ENCODE measurements at places on chromosomes 2 and 18.

DNA sequence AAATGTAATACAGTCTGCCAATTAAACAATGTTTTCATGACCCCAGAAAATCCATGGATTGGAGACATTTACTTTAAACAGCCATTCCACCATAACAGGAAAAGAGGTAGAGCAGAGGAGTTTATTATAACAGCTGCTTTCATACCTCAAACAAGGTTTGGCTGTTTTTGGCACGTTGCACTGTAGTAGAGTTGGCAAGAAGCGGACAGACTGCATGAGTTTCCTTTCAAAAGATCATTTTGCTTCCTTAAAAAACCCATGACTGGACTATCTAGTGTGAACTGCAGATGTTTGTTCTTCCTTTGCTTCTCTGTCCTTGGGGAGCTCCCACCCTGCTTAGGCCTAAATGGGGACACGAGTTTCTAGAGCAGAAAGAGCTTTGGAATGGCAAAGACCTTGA is 108.5 kb upstream of the THOC1 start:
- DNase-seq: no peak

DNA sequence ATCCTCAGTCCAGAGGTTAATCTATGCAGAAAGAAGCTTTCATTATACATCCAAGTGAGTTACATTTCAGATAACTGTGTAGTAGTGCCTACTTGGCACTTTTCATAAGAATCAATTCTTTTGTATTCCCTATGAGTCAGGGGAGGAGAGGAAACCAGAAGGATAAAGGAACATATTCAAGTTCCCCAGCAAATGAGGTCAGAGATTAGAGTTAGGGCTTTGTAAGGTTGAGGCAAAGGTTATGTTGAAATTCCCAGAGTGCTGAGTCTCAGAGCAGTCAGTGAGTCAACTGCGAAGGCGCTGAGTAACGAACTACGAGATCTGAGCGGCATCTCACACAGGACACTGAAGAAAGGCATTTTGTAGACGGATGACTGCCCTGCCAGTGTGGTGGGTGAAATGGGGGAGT is 25.1 kb upstream of the ME2 start:
- no peak for DNase-seq

- no peak for DNase-seq
Measured at GRCh38 chr18:31206787-31207381, 44.2 kb upstream of the DSC1 start.

DNA sequence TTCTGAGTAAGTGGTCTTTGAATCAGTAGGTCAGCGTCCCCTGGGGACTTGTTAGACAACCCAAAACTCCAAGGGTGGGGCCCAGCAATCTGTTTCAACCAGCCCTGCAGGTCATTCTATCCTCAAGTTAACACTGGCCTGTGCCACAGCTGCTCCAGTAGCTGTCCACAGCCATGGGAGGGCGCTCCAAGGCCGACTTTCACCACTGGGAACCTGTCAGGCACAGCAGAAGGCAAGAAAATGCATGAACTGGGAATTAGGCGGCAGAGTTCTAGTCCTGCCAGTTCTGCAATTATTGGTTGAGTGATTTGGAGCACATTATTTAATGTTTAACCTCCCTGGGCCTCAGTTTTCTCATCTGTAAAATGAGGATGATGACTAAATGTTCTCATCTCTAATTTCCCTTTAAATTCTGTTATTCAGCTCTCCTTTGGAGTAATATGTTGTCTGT is 17.4 kb upstream of the MRPL33 start:
- DNase-seq: peak; percentile 56

DNA sequence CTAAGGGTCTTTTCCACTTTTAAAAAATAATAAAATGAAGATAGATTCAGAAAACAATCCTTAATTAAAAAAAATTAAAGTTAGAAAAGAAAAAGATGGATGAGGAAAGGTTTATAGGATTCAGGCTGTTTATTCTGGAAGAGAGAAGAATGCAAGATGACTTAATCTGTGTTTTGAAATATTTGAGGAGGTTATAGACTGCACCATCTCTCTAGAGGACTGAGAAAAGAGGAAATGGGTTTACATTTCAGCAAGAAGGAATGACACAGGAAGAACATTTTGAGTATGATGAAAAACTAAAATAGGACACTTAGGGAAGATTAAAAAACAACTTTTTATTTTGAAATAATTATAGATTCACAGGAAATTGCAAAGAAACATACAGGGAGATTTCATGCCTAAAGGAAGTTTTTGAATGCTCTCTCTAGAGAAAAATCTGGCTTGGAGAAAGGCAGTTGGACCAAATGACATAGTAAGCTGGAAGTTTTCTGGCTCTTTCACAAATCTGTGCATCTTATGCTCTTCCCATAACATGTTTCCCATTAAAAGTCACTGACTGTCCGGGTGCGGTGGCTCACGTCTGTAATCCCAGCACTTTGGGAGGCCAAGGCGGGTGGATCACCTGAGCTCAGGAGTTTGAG is 75.0 kb downstream of the CERS6 start:
- no peak for DNase-seq

DNA sequence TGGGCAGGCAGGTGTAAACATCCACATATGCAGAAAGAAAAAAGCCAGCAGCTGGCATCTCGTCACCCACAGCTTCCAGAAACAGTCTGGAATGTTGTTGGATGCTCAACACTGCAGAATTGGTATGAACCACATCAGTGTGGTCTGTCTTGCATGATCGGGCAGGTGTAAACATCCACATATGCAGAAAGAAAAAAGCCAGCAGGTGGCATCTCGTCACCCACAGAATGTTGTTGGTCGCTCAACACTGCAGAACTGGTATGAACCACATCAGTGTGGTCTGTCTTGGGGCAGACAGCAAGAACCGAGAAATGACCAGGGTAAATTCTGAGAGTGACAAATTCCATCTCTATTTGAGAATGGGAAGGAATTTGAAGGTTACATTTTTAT is 39.6 kb downstream of the DOCK10 start:
- no peak for DNase-seq

DNA sequence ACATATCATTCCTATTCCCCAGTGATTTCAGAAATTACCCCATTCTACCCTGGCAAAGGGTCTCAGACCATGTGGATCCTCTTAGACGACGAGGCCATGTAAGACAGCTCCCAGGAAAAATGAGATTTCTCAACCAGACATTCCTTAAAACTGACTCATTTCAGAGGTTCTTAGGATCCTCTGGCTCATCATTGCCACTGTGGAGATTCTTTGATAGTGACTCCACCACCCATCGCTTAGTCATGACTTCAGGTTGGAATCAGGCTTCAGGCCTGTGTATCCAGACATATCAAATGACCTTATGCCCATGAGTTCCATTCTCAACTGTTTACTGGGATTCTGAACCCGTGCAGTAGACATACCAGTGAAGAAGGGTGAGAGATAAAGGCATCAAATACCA is 245.6 kb upstream of the TCF4 start:
- no peak for DNase-seq

- no peak for DNase-seq
Measured at GRCh38 chr2:102155703-102156515, 13.4 kb downstream of the IL1R1 start.

DNA sequence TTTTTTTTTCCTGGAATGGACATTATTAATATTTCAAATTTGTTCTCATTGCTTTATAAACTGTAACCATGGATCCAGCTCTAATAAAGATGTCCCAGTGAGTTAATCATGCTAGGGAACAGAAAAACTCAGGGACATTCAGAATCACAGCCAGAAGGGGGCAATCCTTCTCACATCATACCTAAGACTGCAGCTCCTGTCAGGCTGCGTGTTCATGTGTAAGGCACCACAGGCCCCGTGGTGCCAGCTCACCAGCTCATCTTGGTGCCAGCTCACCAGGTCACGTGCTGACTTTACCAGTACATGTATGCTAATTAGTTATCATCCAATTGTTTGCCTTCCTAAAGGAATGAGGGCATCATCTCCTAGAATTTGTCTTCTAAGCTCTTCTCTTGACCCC is 84.7 kb upstream of the NEDD4L start:
- DNase-seq: no peak

- DNase-seq: no peak
Measured at GRCh38 chr18:26386002-26386401, 159.8 kb downstream of the TAF4B start.

- no peak for DNase-seq
Measured at GRCh38 chr2:65397122-65397521, 35.3 kb downstream of the SPRED2 start.

DNA sequence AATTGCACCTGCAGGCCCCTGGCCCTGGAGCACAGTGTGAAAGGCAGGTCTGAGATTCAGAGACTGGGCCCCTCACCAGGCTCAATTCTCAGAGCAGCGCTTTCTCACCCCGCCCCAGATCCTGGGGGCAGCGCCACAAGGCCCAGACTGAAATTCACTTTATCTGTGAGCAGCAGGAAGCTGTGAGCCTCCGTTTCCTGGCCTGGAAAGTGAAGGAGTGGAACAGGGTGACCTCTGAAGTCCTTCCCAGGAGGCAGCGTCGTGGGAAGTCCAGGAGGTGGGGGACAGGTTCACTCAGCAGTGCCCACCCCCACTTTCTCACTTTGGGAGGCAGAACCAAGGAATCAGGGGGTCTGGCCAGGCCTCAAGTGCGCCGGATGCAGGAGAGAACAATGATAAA is 235.4 kb downstream of the NDUFA10 start:
- DNase-seq: no peak

- DNase-seq: no peak
Measured at GRCh38 chr2:38498045-38498481, 104.7 kb downstream of the HNRNPLL start.

DNA sequence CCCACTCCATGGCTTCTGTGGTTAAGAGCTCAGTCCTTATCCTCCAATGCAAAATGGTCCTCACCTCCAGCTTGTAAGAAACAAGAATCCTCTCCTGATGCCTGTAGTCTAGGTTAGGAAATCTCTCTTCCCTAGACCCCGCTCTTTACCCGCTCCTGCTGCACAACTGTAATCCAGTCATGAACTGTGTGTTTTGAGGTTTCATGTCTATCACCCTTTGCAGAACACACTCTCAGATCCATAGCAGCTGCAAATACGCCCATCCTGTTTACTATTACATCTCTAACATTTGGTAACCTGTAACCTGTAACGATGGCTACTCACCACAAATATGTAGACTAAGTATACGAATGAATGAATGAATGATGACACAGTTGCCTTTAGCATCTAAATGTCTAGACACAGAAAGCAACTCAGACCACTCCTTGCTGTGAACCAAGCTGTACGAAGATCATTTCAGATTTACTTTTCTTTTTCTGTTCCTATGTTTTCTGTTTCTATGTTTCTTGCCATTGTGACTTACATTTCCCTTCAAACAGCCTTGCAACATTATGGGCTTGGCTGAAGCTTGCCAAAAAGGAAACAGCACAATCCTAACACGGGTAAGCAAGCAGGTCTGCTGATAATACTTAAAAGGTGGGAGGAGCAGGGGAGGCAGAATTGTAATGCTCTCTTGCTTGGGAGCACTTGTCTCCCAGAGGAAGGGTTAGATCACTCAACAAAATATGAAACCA is 53.7 kb downstream of the EPHA4 start:
- no peak for DNase-seq

GRCh38 chr2:98805412-98806171 is 74.7 kb upstream of the MGAT4A start:
- no peak for DNase-seq

DNA sequence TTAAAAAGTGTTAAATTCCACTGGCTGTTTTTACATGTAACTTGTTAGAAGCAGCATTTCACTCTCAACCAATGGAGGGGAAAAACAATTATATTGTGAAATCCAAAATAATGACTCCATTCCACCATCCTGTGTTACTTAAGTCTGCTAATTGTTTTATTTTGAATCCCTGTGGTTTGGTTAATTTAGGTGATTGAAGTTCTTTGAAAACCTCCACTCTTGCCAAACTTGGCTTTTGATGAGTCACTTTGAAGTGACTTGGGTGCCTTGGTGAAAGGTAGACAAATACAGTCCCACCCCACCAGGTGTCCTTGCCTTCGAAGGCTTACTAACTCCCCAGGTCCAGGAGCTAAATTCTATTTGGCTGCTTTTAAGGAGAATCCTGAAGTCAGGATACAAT is 1303.8 kb upstream of the NRXN1 start:
- DNase-seq: no peak

GRCh38 chr2:129717560-129718130 is 261.8 kb upstream of the RAB6C start:
- no peak for DNase-seq

GRCh38 chr2:195535911-195536522 is 121.0 kb upstream of the SLC39A10 start:
- DNase-seq: peak; percentile 63

DNA sequence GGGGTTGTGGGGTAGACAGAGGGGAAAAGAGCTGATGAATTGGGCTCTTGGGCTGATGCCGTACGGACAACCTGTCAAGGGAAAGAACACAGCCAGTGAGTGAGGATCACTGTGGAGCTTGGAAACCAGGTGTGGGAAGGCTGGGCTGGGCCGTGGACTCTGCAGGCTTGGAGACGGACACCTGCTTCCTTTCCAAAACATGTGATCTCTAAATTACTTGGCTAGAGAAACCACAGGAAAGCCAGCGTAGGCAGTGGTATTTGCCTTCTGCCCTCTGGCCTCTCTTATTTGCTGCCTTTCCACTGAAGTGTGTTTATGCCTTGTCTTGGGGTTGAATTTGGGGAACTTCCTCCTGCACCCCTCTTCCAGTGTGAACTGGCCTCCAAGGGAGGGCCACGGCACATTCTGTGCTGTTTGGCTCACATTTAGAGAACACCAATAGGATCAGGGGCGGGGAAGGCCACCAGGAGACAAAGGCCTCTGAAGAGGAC is 267.7 kb downstream of the PRKCE start:
- no peak for DNase-seq

DNA sequence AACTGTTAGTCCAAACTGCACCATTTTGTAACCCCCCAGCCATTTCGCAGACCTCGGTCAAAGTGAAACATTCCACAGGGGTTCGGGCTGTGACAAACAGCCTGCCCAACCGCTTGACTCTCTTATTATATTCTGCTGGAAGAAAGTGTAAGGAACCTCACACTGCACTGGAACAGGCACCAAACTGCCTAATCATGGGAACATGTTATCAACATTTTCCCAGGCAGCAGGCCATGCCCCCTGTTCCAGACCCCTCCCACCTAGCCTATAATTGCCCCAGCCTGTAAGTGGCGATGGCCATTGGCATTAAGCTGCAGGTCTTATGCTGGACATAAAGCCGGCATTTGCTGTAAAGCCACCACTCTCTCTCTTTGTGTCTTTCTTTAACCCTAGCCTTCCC is 16.9 kb downstream of the LYG2 start:
- DNase-seq: no peak

- no peak for DNase-seq
Measured at GRCh38 chr18:50162486-50163304, 32.3 kb downstream of the MYO5B start.

- no peak for DNase-seq
Measured at GRCh38 chr2:40332191-40332826, 119.6 kb downstream of the SLC8A1 start.

DNA sequence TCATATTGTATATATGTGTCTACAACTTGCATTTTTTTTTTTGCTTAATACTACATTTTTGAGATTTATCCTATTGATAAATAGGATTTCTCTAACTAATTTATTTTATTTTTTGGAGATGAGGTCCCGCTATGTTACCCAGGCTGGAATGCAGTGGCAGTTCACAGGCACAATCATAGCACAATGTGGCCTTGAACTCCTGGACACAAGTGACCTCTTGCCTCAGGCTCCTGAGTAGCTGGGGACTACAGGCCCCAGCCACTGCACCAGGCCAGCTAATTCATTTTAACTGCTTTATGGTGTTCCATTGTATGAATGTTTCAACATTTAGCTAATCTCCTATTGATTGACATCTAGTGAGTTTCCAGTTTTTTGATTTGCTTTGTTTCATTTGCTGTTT is 16.8 kb upstream of the CLASP1 start:
- no peak for DNase-seq

Measured in activated CD4-positive, alpha-beta T cell treated with anti-CD3 and anti-CD28 coated beads, Interleukin-2, amount 50 U/mL, for 24 hours (primary cell).